ENCODE measurements at places on chromosomes 6 and 20.
A peak's percentile ranks its signal among the peaks of the same experiment; 100 is the strongest.

GRCh38 chr6:81769824-81770223 is 17.3 kb upstream of the TENT5A start:
- DNase-seq = peak; percentile 52

GRCh38 chr20:13231031-13231752 is 10.1 kb downstream of the ISM1 start:
- DNase-seq = peak; percentile 45

GRCh38 chr6:14732844-14733757 is 512.8 kb upstream of the JARID2 start:
- DNase-seq = no peak

DNA sequence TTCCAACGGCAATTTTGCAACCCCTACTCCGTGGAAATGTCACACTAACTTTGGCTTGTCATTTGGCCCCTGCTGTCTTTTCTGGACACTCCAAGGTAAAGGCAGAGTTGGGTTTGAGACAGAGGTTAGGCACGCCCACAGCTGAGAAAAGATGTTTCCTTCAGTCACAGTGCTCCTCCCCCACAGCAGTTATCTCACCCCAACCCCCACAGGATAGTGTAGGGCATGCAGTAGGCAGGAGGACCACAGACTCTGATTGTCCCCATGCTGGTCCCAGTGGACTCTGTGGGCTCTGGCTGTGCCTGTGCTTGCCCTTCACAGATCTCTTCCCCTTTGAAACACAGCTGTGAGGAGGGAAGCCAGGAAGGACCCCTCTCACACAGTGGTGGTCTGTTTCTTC is 124.0 kb upstream of the CARMIL1 start:
- DNase-seq = no peak

GRCh38 chr6:144008120-144008811 is at the start of gene PLAGL1:
Gene PLAGL1, minus strand, starts transcription at chr6:144008259. Its CDS starts 60,123 bp downstream, at chr6:143948136.
- DNase-seq = no peak

- peak; percentile 71 for DNase-seq
Measured at GRCh38 chr6:16318538-16318937, 80.2 kb downstream of the GMPR start.

DNA sequence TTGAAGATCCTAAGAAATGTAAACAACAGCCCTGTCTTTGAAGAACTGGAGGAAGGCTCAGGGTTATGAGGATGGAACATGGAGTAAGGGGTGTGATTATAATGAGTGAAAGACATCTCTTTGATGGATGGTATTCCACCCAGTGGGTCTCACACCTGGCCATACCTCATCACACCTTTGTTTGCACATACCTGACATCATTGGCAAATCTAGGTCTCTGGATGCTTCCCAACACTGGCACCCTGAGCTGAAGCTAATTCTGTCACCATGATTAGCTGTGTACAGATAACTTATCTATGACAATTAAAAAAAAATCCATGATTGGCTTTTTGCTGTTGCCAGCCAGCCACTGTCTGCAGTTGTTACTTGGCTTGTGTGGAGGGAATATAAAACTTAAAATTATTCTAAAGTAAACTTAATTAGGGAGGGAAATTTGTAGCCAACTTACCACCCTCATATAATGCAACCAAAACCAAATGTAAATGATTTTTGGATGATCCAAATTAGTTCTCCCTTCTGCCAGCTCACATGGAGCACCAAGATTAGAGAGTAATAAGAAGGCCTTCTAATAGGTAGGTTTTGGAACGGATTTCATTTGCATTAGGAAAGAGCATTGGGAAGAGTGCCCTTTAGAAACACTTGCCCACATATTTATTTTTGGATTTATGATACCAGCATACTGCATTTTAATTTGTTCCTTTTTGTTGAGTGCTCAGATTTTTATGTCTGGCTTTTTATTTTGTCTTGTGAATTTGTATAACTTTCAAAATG is 249.5 kb downstream of the SOX4 start:
- DNase-seq = no peak

GRCh38 chr6:18268066-18268465 is 3.7 kb upstream of the DEK start:
- DNase-seq = no peak

DNA sequence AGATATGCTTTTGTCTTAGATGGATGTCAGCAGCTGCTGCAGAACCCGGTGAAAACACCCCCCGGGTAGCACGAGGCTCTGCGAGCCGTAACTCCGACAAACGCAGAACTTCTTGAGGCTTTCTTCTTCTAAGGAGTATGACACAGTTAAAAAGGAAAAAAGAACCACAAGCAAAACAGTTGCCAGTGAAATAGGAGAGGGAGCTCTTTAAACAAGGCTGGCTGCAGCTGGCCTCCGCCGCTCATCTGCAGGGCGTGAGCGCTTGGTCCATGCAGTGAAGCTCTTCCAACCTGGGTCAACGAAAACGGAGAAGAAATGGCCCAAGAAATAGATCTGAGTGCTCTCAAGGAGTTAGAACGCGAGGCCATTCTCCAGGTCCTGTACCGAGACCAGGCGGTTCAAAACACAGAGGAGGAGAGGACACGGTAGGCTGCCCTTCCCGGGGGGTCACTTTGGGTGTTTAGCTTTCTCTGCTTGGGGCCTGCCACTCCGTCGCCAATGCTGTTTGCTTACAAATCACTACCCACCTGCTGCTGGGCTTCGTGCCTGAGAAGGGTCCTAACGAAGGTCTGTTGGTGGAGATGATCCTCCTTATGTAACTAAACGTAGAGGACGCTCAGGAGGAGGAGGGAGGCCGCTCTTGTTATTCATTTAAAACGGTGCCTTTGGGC is 13.2 kb downstream of the SYTL3 start:
- no peak for DNase-seq

DNA sequence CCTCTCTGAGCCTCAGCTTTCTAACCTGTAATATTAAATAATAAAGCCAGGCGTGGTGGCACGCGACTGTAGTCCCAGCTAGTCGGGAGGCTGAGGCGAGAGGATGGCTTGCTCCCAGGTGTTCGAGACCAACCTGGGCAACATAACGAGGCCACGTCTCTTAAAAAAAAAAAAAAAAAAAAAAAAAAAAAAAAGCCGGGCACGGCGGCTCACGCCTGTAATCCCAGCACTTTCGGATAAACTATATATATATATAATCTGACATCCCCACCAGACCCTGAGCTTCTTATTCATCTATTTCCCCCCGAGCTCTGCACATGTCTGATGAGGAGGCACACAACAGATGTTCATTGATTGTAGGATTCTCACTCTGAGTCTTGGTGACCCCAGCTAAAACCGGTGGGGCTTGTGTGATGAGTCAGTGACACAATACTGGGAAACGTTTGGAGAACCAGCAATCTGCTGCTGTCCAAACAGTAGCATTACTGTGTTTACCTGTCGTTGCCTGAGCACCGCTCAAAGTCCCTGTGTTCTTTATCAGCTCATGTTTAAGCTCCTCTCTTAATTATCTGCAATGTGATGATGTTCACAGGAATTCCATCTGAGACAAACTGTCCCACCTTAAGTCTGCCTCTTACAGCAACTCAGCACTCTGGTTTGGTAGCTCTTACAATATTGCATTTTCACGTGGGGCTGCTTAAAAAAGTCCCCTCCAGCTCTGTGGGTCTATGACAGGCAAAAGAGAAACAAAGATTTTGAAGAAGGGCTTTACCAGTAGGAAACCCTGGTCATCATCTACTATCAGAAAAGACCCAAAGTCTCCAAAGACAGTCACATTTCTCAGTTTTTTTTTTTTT is 1.0 kb upstream of the SPATA2 start:
- no peak for DNase-seq

DNA sequence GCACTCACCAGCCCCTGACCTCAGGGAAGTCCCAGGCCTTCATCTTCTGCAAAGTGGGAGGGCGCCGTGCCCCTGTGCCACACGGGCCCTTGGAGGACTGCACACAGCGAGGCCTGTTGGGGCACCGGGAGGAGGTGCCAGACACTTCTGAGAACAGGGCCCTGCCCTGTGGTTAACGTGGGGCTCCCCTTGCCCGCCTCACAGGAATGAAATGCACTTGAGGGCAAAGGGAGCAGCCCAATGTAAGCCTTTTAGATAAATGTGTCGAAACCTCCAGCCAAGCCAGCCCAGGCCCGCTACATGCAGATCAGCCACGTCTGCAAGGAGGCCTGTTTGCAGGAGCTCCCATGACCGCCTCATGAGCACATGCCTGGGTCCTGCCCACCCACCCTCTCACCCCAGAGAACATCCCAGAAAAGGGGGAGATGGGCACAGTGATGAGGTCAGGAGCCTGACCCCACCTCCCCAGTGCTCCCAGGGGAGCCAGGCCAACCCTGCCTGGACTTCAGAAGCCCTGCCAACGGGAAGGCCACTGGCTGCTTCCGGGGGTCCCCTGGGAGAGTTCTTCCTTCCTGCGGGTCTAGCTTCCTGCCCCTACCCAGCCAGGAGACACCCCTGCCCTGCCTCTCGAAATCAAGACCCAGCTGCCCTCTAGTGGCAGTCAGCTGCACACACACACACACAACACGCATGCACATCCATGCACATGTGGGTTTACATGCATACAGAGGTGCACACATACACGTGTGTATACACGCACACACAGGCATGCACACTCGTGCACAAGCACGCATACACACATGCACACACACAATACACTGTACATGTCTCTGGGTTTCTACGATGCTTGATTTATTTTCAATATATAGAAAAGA is 178.7 kb downstream of the TAF4 start:
- DNase-seq = no peak

DNA sequence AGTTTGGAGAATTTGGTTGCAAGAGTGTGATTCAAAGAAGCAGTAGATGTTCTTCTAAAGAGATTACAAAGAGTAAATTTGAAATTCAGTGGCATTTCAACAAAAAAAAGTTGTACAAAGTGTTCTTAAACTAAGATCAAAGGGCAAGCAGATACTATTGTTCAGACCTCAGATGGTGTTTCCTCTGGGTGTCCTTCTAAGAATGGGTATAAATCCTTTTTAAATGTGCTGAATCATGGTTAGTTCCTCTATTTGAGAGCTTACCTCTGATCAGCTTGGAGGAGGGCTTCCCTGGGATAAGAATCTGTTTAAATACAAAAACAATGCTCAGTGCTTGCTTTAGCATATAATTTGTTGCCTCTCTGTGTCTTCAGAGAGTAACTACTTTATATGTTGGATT is 6.3 kb downstream of the BMP6 start:
- no peak for DNase-seq

DNA sequence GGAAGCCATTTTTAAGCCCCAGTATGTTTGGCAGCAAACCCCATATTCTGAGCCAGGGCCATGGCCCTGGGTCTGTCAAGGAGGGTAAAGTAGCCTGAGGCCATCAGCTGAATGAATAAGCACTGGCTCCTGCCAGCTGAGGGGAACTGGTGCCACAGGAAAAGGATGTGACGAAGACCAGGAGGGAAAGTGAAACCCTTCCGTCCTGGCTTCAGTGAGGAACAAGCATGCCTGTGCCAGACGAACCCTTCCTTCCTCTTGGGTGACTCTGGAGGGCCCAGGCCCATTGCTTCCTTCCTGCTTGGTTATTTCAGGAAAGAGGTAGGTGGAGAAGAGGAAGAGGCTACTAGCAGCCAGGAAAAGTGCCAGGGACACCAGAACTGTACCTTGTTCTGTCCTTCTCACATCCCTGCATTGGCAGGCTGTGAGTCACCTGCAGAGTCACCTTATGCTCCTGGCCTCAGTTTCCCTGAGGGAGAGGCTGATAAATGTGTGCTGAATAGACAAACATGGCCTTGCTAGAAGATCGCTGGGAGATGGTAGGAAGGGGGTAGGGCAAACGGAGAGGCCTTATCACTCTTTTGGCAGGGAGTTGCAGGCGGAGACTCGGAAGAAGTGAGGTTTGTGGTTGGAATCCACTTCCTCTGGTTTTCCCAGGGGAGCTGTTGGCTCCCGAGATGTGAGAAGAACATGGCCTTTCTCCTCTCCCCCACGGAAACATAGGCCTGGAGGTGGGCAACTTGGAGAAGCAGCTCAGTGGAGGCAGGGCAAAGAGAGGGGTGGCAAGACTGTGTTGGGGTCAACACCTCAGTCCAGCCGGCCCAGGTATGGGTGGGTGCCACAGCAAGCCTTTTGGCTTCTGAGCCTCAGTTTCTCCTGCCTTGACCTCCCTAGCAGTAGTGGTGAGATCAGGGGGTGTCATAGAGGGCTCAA is 37.4 kb downstream of the COX4I2 start:
- no peak for DNase-seq

GRCh38 chr6:127933852-127934840 is 33.3 kb upstream of the THEMIS start:
- DNase-seq = no peak

DNA sequence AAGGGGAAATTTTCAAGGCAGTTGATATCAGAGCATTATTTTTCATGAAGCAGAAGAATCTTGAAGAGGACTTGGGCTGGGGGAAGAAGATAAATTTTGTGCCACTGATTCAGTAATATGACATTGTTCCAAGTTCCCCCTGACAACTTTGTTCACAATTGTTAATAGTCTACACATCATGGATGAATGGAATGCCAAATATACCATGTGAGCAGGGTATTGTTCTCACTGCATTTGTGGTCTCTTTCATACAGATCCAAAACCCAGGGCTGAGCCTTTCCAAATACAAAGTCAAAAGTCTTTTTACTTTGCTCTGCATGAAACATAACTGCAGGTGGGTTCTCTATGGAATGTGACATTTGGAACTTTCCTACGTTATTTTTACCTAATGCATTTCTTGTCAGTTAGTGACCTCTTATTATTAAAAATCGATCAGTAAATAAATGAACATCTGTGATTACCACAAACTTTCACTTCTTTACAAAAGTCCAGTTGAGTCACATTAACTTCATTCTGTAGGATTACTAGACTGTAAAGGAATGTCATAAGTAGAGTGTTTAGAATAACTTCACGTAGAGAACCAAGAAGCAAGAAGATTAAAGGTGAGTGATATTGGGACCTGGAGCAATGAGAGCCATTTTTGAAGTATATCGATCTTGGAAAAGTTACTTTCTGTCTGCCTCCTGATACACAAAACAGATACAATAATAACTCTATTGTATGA is 100.9 kb downstream of the RCAN2 start:
- no peak for DNase-seq

GRCh38 chr6:46730921-46731461 is 4.2 kb downstream of the PLA2G7 start:
- no peak for DNase-seq

DNA sequence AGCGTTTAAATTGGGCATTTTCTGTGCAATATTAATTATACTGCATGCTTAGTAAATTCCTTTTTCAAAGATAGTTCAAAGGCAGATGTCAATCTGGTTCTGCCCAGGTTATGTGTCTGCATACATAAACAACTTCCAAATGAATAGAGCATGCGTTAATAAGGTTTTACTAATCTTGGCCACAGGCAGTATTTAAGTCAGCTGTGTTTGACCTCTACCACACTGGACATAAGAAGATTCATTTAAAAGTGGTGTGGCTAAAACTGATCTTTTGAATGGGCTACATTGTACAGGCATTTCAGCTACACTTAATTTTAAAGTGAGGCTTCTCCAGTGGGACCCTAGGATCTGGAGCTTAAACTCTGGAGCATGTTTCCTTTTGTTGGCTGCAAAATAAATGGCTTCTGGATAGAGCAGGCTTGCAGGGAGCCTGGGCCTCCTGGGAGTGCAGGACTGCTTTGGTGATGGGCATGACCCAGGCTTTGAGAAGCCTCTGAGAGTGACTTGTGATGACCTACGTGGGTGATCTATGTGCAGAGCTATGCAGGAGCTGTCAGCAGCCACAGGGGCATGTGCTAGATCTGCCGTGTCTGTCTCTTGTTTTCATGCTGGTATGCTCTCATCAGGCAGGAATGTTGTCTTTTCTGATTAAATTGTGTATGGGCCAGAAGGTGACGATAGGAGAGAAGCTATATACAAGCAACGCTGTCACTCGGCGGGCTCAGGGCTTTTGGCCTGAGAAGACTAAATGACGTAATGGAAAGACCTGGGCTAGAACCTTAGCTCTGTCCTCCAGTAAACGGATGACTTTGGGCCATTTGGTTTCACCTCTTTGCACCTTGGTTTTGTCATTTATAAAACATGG is 331.2 kb downstream of the QKI start:
- peak; percentile 47 for DNase-seq
